Mammary epithelial cell (primary cell): ENCODE measurements at places on chromosomes 5 and 9.

- peak; percentile 75 for DNase-seq
Observed at GRCh38 chr9:87850391-87850790, 32.3 kb upstream of the SPATA31E1 start.

DNA sequence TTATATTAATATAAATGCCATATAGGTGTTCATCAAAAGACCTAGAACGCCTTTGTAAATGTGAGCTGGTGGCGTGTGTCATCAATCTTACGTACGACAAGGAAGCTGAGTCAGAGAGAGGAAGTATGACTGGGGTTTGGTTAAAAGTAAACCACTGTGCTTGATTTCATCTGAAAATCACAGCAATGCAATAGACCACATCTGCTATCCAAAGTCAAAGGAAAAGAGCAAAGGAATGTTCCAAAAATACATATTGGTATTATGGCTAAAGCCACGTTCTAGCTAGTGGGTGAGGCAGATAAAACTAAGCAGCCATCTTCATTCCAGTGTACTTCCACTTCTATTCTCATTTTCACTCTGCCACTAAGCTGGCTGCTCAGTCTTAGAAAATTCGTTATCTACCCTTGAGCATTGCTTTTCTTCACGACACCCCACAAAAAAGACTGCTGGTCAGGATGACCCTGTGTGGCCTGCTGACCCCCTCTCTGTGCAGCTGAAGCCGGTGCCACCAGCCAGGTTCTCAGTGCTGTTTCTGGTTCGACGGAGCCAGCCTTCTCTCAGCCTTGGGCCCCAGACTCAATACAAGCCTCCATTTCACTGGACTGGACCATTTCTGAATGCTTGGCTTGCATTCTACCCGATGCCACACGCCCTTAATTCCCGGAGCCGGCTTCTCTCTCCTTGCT is 23.8 kb downstream of the SHC3 start:
- peak; percentile 88 for DNase-seq

DNA sequence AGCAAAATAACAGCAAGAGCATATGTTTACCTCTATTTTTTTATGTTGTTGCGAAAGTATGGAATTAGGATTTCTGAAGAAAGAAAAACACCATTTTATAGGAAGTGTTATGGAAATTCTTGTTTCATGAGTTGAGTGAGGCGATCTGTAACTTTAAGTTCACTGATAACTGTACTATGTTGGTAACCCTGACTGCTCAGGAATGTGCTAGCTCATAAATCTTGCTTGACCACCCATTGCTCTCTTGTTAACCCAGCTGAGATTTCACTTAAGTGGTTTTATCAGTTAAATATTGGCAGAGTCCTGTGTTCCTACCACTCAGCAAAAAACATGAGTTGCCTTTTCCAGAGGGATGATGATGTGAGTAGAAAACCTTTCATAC is 91.1 kb upstream of the STARD4 start:
- no peak for DNase-seq

DNA sequence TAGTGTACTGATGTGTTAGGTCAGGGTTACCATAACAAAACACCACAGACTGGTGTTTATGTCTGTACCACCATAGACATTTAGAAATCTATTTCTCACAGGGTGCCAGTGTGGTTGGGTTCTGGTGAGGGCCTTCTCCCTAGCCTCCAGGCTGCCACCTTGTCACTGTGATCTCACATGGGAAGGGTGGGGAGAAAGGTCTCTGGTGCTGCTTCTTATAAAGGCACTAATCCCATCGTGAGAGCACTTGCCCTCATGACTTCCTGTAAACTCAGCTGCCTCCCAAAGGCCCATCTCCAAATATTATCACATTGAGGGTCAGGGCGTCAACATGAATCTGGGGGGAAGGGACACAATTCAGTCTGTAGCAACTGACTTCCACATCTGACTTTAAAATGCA is 49.8 kb downstream of the PIK3R1 start:
- DNase-seq: no peak

DNA sequence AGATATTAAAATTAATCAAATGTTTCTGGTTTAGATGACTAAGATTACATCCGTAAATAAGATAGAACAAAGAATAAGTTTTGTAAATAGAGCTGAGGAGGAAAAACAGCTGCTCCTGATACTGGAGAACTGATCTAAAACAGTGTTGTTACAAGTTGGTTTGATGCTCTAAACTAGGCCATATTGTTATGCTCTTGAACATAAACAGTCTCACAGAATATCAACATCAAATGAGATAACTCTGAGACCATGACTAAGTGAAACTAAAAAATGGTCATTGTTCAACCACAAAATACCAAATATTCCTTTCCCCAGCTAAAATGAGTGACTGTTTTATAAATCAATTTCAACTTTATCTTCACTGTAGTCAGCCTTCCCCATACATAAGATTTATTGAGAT is 16.5 kb upstream of the SRFBP1 start:
- no peak for DNase-seq

DNA sequence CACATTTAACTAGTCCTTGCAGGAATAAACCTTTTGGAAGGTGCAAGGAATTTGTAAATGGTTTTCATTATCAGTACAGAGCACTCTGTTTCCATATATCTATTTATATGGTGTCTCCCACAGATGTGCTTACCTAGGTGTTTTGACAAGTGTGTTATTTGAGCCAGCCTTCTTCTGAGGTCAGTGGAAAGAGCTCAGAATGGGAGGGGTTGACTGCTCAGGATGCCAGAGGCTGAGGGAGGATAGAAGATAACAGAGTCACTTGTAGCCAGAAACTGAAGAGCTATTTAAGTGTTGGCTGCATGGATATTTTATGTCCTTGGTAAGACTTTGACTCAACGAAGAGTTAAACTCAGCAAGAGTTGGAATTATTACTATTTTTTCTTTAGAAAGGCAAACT is 5.0 kb downstream of the CMYA5 start:
- no peak for DNase-seq

GRCh38 chr9:94110821-94111252 is 26.6 kb downstream of the PTPDC1 start:
- peak; percentile 64 for DNase-seq

DNA sequence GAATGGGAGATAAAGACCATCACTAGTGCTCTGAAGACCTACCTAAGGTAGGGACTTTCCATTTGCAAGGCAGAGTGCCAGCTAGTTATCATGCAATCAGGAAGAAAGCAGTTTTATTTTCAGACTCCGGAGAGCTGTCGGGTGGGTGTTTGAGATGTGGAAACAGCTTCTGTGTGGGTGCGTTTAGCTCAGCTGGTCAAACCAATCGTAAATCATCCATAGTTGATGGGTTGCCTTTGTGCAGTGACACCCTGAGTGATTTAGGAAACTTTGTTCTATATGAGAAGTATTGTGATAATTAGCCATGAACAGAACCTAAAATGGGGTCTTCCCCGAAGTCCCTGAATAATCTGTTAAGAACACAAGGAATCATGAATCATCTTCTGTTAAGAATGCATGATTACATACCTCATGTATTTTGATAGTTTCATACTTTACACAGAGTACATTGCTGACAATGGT is 284.3 kb downstream of the ARHGAP26 start:
- DNase-seq: no peak

DNA sequence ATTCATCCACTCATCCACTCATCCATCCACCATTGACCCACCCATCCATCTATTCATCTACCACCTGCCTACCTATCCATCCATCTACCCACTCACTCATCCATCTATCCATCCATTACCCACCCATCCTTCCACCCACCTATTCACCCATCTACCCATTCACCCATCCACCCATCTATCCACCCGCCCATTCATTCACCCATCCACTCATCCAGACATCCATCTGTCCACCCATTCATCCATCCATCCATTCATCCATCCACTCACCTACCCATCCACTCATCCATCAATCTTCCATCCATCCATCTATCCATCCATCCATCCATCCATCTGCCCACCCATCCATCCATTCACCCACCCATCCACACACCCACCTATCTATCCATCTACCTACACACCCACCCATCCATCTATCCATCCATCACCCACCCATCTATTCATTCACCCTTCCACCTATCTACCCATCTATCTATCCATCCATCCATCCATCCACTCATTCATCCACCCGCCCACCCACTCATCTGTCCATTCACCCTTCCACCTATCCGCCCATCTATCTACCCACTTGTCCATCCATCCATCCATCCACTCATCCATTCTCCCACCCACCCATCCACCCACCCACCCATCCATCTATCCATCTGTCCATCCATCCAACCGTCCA is 23.2 kb downstream of the PSAT1 start:
- DNase-seq: no peak

DNA sequence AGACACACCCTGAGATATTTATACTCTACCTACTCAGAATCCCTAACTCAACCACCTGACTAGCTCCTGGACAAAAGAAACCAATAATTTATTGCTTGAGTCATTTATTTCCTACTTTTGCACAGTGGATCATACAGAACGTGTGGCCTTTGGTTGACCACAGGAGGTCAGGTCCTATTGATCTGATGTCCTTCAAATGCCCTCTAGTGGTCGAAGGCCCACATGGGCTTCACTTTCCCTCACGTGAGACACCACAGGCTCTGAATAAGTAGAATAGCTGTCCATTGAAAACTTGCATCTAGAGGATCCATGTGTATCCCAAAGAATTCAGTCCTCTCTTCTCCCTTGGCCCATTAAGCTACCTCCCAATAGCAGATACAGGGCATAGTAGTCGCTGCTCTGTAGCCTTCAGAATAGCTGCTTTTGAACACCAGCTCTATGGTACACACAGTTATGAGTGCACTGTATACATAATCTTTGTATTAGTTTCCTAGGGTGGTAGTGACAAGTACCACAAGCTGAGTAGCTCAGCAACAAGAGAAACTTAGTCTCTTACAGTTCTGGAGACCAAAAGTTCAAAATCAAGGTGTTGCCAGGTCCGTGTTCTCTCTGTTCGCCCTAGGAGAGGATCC is 177.6 kb upstream of the SMARCA2 start:
- DNase-seq: peak; percentile 6

GRCh38 chr5:55036477-55036876 is 12.4 kb downstream of the GZMK start:
- no peak for DNase-seq

GRCh38 chr9:127847178-127847510 is 7.3 kb downstream of the ENG start:
- no peak for DNase-seq

GRCh38 chr5:168366116-168366515 is 74.7 kb downstream of the WWC1 start:
- DNase-seq: peak; percentile 63
